ENCODE measurements at places on chromosomes 1 and 21.

DNA sequence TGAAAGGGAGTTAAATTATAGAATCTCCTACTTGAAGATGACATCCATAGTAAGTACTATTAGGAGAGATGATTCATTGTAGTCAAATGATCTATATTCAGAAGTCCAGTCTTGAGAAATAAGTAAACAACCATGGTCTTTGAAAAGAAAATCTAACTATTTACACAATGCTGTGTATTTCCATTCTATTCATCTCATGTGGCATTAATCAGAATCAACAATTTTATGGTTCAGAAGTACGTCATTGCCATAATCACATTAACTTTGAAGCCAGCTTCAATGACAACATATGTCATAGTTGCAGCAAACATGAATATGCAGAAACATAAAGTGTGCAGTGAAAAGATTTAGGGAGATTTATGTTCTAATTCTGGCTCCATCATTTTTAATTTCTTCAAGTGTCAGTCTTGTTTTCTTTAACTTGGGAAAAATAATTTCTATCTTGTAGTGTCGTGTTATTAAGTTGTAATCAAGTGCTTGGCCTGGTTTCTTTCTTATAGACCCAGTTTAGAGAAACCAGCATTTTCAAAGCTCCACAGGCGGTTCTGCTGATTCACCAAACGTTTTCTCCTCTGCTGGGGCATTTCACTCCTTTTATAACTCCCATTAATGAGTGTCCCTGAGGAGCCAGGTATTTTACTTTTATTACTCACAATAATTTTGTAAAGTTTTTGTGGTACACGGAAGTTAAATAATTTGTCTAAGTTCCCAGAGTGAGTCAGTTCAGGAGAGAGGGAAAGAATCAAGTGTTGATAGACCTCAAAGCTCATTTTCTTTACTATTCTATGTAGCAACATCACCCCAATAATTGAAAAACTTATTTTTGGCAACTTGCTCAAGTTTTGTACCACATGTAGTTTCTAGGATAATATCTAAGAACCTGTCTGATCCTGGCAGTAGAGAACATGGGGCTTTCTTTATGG, 35.9 kb upstream of the PTGS2 start:
- no peak for DNase-seq

- DNase-seq = no peak
Measured at GRCh38 chr1:44890007-44890406, 47.0 kb upstream of the PTCH2 start.

- no peak for DNase-seq
Measured at GRCh38 chr1:73821520-73821919, 376.5 kb downstream of the LRRIQ3 start.

DNA sequence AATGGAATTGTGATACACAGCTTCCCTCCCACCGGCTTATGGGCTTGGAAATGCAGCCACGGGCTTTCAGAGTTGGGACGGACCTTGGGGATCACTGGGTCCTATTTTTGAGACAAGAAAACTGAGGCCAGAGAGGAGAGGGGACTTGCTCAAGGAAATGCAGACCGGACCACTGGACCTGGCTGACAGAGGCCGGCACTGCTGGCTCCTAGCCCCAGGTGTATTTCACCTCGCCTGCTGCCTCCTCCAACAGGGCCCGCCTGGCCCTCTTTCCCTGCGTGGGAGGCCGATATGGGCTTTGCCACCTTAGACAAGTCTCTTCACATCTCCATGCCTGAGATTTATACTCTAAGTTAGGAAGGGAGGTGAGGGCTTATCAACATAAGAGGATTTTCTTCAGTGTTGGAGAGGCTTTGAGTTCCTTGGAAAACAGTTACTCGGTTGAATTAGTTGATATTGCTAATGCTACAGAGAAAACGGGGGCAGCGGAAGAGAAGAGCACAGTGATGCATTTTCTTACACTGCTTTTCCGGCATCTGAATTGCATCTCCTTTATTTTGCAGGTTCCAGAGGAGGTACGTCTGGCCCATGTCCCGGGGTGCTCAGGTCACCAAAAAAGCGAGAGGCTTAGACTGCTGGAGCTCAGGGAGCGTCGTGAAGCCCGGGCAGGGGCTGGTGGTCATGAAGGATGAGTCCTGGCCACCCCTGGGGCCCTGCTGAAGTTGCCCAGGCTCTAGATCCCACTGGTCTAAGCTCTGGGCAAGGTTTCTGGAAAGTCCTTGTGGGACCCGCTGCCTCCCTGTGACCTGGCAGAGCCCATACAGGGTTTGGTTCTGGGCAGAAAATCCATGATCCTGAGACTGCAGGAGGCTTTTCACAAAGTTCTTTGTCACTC, 44.7 kb downstream of the CAPN2 start:
- DNase-seq = no peak

DNA sequence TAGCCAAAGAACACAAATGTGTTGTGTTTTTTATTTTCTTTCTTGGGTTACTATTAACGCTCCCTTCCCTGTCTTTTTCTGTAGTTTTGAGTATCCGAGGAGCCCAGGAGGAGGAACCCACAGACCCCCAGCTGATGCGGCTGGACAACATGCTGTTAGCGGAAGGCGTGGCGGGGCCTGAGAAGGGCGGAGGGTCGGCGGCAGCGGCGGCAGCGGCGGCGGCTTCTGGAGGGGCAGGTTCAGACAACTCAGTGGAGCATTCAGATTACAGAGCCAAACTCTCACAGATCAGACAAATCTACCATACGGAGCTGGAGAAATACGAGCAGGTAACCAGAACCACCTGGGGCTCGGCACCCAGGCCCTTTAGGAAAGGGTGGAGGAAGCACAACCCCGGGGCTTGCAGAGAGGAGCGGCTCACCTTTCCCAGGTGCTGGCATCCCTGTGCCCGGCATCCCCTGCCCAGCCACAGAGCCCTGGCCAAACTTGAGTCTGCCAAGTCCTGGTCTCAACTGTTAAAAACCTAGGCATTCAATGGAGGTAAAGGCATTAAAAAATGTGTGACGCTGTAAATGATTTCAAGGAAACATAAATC, 233.5 kb downstream of the PBX1 start:
- no peak for DNase-seq

DNA sequence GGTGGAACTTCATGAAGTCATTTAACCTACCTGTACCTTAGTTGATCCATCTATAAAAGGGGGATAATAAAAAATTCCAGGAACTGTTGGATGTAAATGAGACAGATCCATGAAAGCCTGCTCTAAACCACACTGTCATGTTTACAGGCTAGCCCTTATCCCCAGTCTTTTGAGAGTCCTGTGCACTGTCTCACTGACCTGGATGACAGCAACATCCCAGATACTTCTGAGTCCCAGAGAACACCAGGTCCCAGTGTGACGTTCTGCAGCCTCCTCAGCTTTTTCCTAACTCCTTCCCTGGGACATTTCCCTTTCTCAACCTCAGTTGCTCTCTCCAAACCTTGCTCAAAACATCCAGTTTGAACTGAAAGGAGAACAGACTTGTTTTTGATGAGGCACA, 165.4 kb upstream of the C8B start:
- no peak for DNase-seq

GRCh38 chr1:92754000-92754718, 30.7 kb downstream of the EVI5 start:
- no peak for DNase-seq
